ENCODE measurements at places on chromosomes 7 and 10.

DNA sequence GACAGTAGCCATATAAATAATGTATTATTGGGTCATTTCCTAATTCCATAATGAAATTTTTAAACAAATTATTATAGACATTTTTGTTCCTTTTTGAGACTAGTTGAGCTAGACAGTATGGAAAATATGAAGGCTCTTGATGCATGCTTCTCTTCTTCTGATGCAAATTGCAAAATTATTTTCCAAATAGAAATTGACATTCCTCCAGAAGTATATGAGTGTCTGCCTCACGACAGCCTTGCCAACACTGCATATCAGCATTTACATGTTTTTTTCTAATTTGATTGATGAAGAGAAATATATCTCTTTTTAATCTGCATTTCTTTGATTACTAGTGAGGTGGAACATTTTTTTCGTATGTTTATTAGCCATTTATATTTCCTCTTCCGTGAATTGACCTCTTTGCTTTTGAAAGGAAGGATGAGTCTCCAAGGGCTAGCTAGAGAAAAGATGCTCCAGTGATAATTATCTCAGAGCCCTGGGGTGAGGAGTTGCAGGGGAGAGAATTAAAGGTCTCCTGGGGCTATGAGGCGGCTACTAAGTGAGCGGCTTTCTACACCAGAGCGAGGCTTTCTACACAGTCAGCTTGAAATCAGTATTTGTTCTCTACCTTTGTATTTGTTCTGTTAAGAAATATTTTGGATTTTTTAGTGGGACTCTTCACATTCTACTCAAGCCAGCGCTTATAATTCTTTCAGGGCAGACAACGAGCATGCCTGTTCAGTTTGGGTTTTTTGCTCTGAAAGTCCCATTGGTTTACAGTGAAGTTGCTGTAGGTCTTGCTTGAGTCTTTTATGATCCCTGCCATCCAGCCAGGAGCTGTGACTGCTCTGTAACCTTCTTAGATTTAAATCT lies 712.2 kb upstream of the GALNT17 start:
- DNase-seq, result no peak

GRCh38 chr10:86312701-86313270 lies 53.8 kb downstream of the GRID1 start:
- DNase-seq, result no peak

- no peak for DNase-seq
Observed at GRCh38 chr10:5659702-5660528, 6.5 kb downstream of the ASB13 start.

- no peak for DNase-seq
Observed at GRCh38 chr7:106749165-106749564, 88.2 kb upstream of the CCDC71L start.

GRCh38 chr10:6052247-6053221 lies 9.6 kb downstream of the IL2RA start:
- DNase-seq, result peak; percentile 80

DNA sequence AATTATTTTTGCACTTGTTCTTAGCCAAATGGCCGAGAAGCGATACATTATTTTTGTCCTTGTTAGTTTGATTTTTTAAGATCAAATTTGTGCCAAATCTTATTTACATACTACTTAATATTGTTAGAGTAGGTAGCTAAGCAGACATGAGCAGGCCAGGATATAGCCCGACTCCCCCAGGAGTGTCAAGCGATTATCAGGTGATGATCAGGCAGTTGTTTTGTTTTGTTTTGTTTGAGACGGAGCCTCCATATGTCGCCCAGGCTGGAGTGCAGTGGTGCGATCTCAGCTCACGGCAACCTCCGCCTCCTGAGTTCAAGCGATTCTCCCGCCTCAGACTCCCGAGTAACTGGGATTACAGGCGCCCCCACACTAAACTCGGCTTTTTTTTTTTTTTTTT lies 71.1 kb downstream of the LYZL2 start:
- DNase-seq, result no peak

DNA sequence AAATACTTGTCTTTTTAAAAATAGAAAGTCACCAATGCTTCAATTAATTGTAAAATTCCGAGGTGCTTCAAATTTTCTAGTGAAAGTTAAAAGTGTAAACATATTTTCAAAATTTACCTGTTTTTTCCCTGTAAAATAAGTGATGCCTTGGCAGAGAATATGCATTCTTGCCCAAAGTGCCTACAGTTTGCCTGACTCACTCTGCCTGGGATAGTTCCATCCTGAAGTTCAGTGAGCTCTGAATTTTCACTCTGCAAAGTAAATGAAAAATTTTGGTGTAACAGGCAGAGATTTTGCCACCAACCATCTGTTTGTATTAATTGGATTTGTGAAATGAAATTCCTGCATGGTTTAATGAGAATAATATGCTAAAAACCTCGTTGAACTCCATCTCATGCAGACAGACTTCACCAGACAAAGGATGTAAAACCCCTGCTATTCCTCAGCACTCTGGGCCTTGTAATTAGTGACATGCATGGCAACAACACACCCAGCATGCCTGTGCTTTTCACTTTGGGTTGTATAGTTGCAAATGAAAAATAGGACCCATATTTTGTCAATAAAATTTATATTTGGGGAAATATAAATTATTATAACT lies 117.4 kb upstream of the GNAI1 start:
- DNase-seq, result no peak

DNA sequence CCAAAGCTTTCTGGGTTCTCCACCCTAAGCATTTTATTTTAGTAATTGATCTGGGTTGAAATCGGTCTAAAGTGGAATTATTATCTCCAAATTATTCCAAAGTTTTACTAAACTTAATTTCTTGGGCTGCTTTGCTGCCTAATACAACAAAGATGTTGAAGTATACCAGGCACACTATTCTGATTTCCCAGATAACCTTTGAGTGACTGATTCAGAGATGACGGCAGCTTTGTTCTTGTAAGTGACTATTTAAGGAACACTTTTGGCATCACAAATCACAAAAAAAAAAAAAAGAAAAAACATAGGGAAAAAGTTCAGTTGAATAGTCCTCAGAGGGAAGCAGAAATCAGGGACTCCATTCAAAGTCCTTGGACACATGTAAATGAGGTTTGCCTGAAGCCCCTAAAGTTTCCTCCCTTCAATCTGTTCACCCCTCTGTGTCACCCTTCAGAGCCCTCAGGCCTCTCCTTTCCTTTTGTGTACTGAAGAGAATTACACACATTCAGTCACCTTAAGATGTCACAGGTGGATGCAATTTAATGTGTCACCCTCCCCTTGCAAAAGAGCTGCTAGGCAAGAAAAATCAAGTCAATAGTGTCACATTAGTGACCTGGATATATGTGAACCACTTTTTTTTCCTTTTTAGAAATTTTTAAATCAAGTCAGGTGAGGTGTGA lies 81.5 kb downstream of the RTKN2 start:
- DNase-seq, result no peak

GRCh38 chr7:47371733-47372368 lies 210.1 kb downstream of the TNS3 start:
- no peak for DNase-seq

DNA sequence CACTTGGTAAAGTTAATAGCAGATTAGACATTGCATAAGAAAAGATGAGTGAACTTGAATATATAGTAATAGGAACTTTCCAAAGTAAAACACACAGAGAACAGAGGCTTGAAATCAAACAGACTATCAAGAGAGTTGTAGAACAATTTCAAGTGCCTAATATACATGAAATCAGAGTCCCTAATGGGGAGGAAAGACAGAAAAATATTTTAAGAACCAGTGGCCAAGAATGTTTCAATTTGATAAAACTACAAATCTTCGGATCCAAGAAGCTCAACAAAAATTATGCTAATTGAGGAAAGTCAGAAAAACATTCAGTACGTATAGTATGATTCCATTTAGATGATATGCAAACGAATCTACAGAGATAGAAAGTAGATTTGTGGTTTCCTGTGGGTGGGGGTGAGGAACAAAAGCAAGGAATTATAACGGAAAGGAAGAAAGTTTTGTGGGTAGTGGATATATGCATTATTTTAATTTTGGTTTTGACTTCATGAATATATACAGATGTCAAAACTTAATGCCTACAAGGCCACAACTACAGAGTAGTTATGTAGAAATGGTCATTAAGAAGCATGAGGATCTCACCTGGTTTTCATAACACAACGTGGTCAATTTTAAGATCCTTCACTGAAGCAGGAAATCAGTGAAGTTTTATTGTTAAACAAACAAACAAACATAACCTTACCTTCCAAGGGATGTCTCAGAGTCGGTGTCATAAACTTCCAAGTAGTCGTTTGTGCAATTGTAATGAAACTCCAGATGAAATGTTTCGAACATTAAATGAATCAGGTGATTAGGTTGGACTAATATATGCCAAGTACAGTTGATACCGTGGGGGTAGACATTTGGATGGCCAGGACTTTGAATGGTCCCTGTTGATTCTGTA lies 62.0 kb downstream of the CUBN start:
- DNase-seq, result no peak

DNA sequence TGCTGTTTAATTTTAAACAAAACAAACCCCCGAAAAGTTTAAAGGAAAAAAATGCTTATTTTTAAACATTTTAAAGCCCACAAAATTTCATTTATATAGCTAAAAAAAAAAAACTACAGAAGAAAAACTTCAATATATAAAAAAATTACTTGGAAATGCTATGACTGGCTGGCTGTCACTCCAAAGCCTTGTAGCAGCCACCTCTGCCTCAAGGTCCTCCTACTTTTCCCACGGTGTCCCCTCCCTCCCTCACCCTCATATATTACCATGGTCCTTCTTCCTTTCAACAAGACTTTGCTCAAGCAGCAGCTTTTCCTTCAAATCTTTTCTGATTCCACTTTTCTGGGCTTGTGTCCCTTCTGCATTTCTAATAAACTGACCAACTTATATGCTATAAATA lies 122.0 kb downstream of the TPK1 start:
- no peak for DNase-seq

DNA sequence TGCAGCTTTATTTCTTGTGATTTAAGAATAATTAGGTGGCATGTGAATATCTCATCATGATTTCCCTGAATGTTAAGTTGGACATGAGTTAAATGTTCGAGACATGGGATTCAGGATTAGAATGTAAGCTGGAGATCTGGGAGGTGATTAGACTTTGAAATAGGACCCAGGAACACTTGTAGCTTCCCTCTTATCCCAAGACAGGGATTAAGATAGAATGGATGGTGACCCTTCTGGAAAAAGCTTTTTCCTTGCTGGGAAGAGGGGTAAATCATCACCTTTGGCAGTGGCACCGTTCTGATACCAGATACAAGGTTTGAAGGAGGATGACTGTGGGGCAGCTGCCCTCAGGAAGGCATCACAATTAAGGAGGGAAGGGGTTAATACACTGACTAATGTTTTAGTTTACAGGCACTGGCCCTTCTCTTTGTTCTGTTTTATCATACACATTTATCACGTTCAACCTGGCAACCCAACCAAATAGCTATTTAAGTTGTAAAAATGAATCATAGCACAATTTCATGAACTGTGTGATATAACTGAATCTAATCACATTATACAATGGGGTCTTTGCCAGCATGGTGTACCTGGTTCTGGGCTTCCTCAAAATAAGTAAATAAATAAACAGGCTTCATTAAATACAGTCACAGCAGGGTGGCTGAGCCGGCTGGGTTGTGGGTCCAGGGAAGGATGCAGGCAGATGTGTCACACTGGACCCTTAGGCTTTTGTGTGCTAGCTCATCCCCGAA lies 212.7 kb downstream of the LRMDA start:
- DNase-seq, result no peak

DNA sequence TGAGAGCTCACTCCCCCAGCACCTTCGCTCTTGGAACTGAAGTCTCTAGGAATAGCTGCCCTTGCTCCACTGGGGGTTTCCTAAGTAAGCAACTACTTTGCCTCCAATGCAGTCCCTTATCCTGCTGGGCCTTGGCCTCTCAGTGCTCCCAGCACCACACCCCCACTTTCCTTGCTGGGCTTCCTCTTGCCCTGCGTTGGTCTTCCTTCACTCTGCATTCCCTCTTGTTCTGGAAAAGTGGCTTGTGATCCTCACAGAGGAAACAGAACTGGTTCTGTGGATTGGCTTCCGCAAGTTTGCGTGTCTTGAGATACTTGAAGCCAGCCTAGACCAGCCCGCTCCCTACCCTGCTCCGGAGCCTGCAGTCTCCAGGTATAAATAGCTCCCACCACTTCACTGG lies 6.4 kb downstream of the NKX2-3 start:
- DNase-seq, result no peak

DNA sequence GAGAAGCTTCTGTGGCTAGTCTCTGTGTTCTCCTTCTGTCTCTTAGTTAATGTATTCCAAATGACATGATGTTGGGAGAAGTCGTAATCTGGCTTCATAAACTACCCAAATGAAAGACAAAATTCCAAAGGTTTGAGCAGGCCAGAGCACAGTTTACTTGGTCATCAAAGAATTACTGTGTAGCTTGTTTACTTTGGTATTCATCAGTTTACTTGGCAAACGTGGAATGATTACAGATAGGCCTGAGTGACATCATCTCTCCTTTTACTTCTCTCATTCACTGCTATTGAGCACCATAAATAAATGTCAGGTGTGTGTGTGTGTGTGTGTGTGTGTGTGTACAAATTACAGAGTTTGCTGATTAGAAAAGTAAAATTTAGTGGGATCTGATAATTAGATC lies 327.3 kb downstream of the PHTF2 start:
- DNase-seq, result no peak

DNA sequence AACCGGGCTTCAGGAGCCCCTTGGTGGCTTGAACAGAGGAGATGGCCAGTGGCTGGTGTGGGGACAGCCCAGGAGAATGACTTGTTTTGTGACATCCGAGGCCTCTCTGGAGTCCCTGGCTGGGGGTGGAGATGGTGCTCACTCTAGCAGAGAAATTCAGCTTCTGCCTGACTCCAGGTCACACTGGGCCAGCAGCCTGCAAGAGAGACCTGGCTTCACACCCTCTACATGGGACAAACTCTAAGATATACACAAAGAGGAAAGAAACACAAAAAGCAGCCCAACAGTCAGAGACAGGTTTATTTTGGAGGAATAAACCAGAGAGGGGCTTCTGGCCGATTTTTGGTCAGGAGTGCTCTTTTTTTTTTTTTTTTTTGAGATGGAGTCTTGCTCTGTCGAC lies 132.8 kb downstream of the ELFN1 start:
- DNase-seq, result no peak

- no peak for DNase-seq
Observed at GRCh38 chr7:107588529-107589130, 8.6 kb downstream of the BCAP29 start.

GRCh38 chr7:40348126-40348728 lies 213.4 kb downstream of the SUGCT start:
- DNase-seq, result no peak

GRCh38 chr7:101166648-101166908 lies 1.2 kb upstream of the VGF start:
- DNase-seq, result no peak

- no peak for DNase-seq
Observed at GRCh38 chr10:93597075-93597599, 3.9 kb downstream of the RBP4 start.

GRCh38 chr7:33922820-33923219 lies 17.5 kb downstream of the BMPER start:
- no peak for DNase-seq

DNA sequence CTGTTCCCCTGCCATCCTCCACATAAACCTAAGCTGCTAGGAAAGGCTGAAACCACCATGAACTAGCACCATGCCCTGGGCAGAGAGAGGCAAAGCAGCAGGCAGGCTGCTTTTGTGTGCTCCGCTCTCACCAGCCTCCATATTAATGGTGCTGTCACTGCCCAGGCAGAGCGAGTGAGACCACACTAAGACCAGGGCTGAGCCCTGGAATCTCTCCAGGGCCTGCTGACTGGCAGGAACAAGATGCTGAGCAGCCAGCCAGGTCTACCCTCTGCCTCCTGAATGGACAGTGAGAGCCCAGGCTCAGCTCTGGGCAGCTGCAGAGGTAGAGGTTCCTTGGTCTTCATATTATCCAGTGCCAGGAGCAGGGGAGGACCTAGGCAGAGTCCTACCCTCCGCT lies 1.6 kb upstream of the CRHR2 start:
- DNase-seq, result no peak
